ENCODE measurements at places on chromosomes 2 and 18. TPM values are rescaled to one million over a fixed set of nuclear protein-coding genes. Genes with fewer than 3 reads are reported as not detected.
A peak's percentile ranks its signal among the peaks of the same experiment; 100 is the strongest.

DNA sequence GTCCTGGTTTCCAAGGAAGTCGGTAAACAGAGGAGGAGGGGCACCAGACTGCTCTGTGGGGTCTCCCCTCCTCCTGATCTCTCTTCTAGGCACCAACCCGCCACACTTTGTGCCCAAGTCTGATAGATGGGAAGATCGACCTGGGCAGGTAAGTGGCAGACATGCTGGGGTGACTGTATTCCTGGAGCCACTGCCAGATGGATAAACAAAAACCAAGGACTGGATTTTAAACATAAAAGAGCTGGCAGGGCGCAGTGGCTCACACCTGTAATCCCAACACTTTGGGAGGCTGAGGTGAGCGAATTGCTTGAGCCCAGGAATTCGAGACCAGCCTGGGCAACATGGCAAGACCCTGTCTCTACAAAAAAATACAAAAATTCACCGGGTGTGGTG, 181.2 kb downstream of the ANAPC1 start:
- DNase-seq, result no peak

- DNase-seq, result no peak
These were observed 18.3 kb upstream of the RPL31 start for GRCh38 chr2:100983684-100984310.

DNA sequence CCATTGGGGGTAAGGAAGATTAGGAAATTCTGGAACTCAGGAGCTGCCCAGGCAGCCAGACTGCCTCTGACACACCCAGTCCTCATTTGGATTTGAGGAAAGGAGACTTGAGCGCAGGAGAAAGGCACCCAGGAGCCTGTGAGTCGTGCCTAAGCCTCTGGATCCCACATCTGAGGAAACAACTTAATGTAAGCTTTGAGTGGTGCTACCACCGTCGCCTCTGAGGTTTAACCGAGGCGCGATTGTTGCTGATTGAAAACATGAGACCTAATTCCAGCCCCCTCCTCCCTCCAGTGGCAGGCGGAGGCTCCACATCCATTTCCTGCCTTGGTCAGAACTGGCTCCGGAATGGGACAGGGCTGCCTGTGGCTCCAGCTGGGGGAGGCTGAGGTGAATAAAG, 176.7 kb upstream of the PKDCC start:
- DNase-seq, result peak; percentile 30

GRCh38 chr2:213065583-213066442, 85.6 kb downstream of the IKZF2 start:
- no peak for DNase-seq

- DNase-seq, result no peak
These were observed 560 bp upstream of the SKA1 start for GRCh38 chr18:50374220-50374752.

- DNase-seq, result no peak
These were observed 52.5 kb upstream of the GPR17 start for GRCh38 chr2:127593228-127594115.

DNA sequence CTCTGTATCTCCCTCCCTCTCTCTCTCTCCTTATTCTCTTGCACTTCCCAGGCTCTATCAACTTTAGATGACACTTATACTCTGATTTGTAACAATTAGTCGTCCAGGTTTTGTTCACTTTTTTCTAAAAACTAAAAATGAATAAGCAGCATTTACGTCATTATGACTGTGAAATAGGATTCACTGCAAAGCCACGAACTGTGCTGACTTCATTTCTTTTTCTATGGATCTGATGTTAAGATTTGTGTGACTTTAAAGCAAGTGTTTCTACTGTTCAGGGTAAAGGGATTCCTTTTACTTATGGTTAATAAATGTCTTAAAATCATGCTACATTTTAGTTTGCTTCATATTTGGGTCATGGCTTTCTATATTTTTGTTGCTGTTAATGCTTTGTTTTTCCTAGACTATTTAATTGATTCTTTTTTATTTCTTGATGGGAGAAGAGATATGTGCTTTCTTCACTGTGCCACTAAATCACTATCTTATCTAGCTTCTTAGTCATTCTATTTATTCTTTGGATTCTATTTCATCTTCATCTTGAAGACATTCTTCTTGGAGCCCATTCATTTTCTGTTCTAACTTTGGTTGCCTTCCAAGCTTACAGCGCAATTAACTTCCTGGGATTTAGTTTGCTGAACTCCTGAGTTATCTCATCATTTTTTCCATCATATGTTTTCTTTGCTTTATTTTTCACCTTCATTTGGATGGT, 480.4 kb upstream of the TRIB2 start:
- no peak for DNase-seq

- no peak for DNase-seq
These were observed 267.6 kb downstream of the TMX3 start for GRCh38 chr18:68447286-68447685.

GRCh38 chr2:239731422-239731821, 293.7 kb downstream of the NDUFA10 start:
- DNase-seq, result no peak

DNA sequence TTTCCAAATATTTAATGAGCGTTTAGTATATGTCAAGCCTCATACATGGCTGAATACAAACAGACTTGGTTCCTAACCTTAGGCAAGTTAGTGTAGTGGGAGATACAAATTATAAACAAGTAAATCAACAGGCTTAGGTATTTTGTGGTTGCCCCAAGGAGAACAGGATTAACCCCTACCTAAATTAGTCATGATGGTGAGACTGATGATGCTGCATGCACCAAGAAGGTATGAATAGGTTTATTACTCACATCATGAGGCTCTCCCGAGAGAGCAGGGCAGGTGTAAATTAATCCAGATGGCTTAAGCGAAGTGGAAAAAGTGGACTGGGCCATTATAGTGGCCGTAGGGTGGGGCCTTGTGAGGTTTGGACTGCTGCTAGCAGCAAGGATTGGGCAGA, 118.1 kb upstream of the GCFC2 start:
- DNase-seq, result no peak

DNA sequence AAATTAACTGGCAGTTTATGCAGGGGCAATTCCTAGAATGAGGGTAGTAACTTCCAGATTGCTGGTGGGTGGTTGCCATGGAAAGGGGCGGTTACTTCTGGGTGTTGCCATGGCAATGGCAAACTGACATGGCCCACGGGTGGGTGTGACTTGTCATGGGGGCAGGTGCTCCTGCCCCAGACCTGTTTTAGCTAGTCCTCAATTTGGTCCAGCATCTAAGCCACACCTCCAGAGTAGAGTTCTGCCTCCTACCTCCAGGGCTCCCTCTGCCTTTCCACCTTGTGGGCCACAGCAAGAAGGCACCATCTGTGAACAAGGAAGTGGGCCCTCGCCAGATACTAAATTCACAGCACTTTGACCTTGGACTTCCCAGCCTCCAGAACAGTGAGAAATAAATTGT, 148.7 kb downstream of the TFCP2L1 start:
- DNase-seq, result no peak

DNA sequence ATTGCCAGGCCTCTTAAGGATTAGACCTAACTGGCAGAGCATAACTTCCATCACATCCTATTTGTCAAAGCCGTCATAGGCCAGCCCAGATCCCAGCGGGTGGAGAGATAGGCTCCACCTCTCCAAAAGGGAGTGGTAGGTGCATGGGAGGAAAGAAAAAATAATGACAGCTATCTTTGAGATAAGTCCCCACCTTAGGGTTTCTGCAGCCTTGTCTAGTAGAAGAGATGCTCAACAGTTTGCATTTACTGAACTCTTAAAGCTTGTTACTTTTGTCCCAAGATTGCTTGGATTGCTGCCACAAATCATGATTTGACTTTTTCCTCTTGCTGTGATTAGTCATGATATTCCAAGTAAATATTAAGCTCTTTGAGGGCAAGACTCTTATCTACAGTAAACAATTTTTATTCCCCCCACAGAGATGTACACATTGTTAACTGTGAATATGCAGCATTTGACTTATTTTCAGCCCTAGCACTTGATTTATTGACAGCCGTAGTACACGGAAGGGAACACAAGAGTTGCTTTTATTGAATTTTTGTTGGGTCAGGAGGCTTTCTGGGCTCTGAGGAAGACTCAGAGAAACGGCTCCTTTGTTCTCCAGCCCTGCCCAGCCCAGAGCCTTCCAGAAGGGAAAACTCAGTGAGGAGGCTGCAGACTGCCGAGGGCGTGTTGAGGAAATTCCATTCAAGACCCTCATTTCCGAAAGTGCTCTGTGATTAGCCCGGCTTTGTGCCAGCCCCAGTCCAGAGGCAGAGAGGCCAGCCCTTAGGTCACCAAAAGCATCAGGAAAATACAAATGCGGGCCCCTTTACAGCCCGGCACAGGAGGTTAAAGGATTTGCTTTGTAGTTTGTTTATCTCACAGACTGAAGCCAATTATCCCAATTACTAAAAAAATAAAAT, 75.5 kb upstream of the ZNF532 start:
- peak; percentile 86 for DNase-seq

DNA sequence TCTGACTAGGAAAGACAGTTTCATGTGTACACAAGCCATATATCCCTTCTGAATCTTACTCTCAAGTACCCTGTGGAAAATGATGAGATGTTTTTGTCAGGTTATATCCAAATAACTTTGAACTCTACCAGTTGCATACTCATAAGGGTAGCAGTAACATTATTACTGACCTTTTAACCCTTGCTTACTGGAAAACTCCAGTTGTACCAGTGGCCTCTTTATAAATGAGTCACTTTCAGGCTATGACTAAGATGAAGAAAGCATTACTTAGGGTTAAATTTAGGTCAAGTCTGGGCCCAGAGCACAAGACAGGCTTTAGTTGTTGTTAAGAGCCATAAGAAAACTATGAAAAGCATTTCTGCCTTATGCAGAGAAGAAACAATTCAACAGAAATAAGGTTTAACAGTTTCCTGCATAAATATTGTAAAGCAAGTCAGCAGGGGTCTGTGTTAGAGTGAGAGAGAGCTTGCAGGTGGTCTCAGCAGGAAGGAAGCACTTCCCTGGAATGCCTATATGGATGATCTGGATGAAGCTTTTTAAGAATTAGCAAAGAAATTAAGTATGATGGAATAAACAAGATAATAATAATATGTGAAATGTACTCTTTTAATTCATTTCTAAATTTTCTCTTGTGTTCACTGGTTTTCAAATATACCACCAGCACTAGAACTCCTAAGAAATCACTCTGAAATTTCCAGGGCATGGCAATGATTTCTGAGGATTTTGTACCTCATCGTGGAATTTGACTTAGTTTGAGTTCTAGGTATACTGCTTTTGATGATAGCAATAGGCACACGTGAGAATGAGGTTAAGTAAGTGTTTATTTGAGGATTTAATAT, 126.6 kb downstream of the UBE2E3 start:
- peak; percentile 50 for DNase-seq

BAZ2B gene
- total RNA-seq, result 20.5 TPM
